ENCODE measurements at places on chromosomes 1 and 21.

- DNase-seq: no peak
These were observed 2.0 kb upstream of the USF1 start for GRCh38 chr1:161047436-161048420.

- DNase-seq: no peak
These were observed 1125.4 kb upstream of the TMPRSS15 start for GRCh38 chr21:19529031-19529430.

DNA sequence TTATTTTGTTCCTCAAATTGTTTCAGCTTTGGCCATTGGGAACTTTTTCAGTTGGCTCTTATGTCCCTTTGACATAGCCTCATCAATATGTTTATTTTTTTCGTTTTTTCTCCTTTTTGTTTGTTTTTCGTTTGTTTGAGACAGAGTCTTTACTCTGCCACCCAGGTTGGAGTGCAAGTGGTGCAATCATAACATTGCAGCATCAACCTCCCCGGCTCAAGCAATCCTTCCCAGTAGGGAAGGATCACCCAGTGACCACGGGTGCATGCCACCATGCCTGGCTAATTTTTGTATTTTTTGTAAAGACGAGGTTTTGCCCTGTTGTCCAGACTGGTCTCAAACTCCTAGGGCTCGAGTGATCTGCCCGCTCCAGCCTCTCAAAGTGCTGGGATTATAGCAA lies 8.1 kb downstream of the POLR3GL start:
- peak; percentile 68 for DNase-seq

- no peak for DNase-seq
These were observed 163.3 kb downstream of the NRIP1 start for GRCh38 chr21:14901482-14901958.

GRCh38 chr1:51285055-51285454 lies 45.3 kb downstream of the TTC39A start:
- no peak for DNase-seq

DNA sequence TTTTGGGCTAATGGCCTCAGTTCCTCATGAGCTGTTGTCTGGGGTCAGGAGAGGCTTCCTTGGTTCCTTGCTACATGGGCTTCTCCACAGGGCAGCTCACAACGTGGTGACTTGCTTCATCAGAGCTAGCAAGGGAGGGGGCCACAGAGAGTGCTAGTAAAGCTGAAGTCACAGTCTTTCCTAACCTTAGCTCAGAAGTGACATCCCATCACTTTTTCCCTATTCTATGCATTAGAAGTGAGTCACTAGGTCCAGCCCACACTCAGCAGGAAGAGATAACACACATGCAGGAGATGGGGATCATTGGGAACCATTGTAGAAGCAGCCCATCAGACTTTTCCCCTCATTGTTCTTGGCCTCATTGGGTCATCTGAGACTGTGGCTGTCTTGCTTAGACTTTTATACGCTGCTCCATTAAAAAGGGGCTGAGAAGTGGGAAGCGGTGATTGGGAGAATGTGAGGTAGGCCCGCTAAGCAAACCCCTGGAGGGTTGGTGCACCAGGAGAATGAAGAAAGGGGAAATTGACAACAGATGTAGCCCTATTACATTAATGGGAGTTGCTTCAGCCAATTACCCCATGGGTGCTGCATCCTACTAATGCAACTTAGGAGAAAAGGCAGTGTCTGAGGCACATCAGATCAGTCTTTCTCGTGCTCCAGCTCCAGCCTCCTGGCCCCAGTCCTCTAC lies 22.1 kb upstream of the IGSF21 start:
- no peak for DNase-seq

- DNase-seq: no peak
These were observed 29.8 kb upstream of the HAO2 start for GRCh38 chr1:119338757-119339156.

GRCh38 chr1:58596631-58597052 lies 19.6 kb upstream of the TACSTD2 start:
- DNase-seq: peak; percentile 33

DNA sequence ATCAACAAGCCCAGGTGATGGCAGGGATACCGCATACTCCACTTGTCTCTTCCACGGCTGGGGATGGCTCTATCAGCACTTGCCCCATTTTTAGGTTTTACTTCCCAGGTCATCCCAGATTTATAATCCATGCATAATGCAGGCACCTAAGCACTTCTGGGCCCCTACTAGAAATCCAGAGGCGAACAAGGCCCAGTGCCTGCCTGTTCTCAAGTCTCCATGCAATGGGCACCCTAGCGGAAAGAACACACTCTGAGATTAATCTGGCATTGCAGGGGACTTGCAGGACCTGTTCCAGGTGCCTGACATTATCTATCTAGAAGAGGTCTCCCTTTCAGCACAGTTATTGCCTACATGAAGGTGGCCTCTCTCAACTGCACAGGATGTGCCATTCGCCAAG lies 39.8 kb downstream of the HIVEP3 start:
- DNase-seq: no peak

Data from HL-60 (cell line).